ENCODE measurements at places on chromosomes 6 and 20.

DNA sequence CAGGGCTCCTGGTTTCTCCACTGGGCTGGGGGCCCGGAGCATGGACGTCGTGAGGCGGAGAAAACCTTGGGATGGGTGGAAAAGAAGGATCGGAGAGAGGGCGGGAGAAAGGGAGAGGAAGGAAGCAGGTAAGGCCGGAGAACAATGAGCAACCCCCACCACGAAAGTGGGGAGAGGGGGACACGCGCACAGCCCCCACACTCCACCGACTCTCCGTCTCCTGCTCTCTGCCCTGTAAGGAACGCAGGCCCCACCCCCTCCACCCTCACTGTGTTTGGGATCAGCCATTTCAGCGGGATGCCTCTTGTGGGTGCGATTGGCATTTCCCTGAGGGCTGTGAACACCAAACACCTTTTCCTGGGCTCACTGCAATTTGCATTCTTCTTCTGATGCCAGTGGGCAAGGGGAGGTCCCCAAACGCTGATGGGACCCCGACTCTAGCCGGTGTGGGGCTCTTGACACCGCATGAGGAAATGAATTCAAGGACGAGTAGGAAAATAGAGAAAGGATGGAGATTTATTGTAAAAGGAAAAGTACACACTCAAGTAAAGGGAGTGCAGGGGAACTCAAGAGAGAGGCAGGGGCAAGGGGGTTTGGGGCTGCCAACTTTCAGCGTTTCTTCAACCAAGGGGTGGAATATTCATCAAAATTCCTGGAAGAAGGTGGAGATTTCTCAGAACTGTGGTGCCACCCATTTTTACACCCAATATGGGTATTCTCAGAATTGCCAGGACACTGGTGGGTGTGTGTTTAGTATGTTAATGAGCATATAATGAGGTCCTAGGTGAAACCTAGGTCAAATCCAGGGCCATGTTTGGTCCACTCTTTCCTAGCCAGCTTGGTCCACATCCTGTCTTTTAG lies 13.1 kb upstream of the RAET1L start:
- no peak for DNase-seq

DNA sequence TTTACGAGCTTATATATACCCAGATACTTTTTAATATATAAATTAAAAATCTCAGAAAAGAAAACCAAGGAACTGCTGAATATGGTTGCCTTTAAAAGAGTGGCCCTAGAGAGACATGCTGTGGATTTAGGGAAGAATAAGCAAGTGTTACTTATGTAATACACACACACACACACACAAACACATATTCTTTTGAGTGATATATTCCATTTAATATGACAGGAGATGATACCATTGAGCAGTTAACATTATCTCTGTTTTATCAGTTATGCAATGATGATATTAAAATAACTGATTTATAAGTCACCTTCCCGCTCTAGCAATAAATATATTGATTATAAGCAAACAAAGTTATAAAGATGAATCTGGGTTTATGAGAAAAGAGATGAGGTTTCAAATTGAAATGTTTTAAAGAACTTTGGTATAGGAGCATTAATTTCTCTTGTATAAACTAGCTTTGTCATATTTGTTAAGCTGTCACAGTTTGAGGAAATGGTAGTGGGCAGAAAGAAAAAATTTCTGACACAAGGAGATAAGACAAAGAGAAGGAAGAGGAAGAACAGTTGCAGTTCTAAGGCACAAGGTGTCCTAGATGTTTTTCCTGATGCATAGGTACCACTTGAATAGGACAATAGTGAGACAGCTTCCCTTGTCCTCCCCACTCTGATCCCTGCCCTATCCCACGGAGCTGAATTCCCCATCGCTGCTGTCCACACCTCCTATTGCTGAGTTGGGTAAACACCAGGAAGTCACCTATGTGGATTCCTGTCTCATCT lies 26.4 kb downstream of the GPX5 start:
- DNase-seq: no peak

- no peak for DNase-seq
These were observed 246.8 kb downstream of the ADGRG6 start for GRCh38 chr6:142548566-142548965.

GRCh38 chr20:63555661-63556381 lies 1.9 kb downstream of the FNDC11 start:
- DNase-seq: no peak

DNA sequence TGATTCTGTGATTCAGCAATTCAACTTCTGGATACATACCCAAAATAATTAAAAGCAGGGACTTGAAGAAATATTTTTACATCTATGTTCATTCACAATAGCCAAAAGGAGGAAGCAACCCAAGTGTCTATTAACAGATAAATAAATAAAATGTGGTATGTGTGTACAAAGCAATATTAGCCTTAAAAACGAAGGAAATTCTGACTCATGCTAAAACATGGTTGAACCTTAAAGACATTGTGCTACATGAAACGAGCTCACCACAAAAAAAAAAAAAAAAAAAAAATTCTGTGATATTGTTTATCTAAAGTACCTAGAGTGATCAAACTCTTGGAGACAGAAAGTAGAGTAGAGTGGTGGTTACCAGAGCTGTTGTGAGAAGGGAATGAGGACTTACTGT lies 54.8 kb upstream of the TFAP2D start:
- no peak for DNase-seq

Data from MM.1S (cell line).